Glutamatergic neuron (in vitro differentiated cells): ENCODE measurements at places on chromosomes 11 and 22. TPM values are rescaled to one million over a fixed set of nuclear protein-coding genes. Genes with fewer than 3 reads are reported as not detected.

DNA sequence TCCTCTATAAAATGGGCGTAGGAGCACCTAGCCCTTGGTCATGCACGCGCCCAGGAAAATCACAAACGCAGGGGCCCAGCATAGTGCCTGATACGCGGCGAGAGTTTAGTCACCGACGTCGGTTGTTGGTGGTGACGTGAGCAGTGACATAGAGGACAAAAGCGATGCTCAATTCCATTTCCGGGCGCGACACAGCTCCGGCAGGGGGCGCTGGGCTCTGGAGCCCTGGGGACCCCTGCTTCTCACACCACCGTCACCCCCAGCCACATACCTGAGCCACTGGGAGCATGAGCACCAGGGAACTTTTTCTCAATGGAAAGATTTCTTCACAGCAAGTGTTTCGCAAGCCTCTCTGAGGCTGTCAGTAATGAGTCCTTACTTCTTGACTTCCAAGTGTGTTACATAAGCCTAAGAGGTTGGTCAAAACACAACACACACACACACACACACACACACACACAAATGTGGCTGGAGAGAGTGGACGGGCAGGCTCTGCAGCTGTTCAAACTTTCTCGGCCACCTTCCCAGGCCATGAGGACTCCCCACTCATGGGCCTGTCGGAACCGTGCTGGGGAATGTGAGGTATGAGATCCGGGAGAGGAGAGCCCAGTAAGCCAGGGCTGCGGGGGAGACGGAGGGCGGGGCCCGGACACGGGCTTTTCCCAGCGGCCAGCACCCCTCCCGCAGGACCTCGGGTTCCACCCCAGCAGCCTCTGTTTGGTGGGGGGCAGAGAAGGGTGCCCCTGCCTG, 36.9 kb upstream of the LINC01488 start:
- no peak for DNase-seq

DNA sequence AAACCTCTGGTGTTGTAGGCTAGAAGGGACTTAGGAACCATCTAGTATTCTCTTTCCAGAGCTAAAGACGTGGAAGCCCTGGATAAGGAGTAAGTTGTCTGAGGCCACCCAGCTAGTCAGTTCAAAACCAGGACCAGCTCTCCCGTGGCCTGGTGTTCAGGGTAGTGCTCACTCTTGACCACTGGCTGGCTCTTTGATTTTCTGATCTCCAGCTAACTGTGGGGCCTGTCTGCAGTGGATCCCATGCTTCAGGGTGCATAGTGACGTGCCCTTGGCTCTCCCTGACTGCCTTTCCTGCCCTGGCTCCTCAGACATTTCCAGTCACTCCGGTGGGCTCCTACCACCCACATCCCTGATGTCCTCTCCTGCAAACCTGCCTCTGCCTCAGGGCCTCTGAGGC, 1.3 kb downstream of the CLMP start:
- DNase-seq = no peak

DNA sequence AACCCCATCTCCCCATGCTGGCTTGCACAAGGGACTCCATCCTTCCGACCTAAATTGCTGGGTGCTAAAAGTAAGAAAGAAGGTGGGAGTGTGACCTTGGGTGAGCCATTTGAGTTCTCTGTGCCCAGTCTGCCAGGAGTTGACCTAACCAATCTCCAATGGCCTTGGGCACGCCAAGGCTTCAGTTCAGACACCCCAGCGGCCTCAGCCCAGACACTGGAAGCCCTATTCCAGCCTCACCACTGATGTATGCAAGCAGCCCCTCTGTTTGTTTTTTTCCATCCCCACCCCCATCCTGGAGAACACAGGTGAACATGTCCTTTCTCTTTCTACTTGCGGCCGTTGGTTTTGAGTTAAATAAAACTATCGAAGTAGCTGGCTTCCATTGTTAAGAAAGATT, 31.9 kb downstream of the MYH9 start:
- no peak for DNase-seq

DNA sequence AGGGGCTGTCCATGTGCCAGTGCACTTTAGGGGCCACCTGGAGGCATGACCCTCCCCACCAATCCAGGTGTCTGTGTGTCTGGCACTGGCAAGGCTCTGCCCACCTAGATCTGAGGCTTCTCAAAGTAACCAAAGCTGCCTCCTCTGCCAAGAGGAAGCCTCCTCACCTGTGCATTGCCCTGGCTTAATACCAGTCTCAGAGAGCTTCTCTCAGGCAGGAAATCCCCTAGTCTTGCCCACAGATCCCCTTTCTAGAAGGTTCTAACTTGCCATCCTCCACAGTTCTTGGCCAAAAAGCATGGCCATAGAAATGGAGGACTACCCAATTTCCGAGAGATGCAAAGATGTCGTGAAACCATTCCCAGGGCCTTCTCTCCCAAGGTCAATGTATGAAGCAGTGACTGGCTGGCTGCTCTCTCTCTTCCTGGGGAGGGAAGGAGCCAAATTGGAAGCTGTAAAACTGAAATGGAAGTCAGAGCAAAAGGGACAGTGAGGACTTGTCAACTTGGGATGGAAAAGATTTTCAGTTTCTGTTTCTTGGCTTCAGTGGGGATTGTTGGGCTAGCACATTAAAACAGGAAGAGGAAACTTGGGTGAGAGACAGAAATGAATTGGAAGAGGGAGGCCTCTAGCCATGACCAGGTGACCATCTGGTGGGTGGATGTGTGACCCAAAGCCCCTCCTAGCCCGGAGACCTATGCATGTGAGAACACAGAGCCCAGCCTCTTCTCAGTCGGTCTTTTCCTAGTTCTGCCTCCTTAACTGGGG, 68.8 kb downstream of the PRDM11 start:
- no peak for DNase-seq

DNA sequence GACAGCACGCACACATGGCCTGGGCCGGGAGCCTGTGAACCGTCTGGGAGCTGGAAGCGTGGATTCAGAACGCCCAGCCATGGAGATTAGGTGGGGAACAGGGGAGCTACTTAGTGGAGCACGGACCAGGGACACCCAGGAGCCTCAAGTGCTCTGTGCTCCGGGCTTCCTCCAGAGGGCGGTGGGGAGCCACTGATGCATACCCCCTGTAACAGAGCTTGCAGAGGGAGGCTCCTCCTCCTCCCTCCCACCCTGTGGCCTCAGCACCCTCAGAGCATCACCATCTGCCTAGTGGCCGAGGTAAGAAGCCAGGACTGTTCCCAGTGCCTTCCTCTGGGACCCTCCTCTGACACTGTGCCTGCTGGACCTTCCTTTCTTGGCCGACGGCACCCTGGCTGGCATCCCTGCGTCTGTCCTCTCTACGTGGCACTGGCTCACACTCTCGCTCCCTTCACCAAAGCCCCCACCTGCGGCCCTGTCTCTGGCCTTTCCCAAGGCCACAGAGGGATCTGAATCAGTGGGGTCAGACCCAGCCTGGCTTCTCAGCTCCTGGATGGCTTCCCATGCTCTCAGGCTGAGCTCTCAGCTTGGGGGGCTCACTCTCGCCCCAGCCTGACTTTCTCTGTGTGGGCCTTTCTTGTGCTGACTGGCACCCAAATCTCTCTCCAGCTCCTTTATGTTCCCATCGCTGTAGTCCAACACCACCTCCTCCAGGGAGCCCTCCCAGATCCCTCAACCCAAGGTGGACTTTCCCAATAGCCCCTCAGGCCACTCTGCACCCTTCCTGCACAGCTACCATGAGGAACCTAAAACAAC, 780.9 kb downstream of the BRD1 start:
- DNase-seq = no peak

The RFPL2 gene
- 1.4 TPM for total RNA-seq

The RGL4 gene
- not detected for total RNA-seq

The QSER1 gene
- total RNA-seq = 75.3 TPM

The USP28 gene
- 20.0 TPM for total RNA-seq
